ENCODE measurements at places on chromosomes 16 and 17.

- DNase-seq = no peak
Measured at GRCh38 chr16:55955845-55956244, 80.7 kb upstream of the CES5A start.

DNA sequence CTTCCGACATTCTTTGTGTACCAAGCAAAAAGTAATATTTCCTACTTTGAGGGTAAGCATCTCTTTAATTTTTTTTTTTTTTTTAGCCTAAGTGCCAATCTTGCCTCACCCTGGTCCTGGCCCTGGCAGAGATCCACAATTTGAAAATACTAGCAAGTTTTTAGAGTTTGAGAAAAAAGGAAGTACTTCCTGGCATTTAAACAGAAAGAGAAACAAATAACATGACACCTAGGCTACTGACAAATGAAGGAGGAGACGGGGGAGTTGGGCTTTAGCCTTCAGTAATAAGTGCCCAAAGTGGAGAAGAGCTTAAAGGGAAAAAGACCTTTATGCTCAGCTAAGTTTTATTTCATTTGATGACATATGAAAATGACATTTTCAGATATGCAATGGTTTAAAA is 92.8 kb downstream of the HS3ST3A1 start:
- DNase-seq = no peak

DNA sequence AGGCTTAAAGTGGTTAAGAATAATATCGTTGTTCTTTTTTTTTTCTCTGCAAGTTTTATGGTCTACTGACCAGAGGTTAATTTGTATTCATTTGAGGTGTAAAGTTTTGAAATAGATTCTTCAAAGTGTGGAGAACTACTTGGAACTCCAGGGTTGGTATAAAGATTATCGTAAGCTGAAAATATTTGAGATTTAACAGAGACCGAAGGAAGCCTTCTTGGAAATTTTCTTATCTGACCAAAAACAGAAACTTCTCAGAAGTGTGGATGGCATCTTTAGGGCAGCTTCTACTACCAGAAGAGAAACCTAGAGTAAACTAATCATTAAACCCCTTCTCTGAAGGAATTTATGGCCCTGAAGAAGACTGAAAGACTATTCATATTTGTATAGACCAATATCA is 206.8 kb upstream of the MON1B start:
- DNase-seq = no peak

- no peak for DNase-seq
Measured at GRCh38 chr17:56678249-56679114, 85.0 kb downstream of the NOG start.

DNA sequence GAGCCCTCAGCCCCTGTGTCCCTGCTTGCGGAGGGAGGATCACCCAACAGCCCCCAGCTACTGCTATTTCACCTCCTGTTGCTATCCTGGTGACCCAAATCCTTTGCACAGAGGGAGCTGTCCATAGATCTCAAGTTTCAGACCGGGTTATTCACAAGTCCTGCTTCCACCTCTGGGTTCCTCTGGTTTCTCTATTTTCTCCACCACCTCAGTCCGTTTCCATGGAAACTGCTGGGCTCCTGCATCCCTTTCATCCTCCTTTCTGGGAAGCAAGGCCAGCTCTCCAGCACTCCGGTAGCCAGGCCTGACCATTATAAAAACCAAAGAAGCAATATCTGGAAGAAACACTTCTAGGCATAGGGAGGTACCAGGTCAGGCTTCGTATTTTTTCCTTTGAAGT is 4.8 kb upstream of the CALB2 start:
- no peak for DNase-seq

GRCh38 chr16:27370318-27370717 is 31.7 kb upstream of the IL21R start:
- no peak for DNase-seq

DNA sequence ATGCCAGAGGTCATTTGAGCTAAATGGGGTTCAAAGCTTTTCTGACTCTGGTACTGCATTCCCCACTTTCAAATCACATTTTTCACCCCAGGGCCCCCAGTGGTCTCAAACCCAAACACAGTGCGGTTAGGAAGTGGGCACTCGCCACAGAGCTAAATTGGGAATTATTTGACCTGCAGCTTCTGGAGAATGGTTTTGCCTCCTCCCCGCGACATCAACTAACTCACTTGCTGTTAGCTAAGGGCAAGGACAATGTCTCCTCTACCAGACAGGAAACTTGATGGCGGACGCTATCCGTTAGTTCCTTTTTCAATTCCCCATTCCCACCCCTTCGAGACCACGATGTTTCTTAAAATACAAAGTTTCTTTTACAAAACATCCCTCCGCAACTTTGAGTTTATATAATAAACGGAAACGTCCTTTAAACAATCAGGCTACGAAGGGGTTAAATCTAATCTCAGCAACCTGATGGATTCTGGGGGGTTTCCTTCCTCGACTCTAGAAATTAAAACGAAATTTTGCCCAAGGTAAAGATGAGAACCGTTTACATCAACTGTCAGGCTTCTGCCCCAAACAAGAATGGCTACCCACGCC is 500 bp upstream of the KAT7 start:
- DNase-seq = no peak

- no peak for DNase-seq
Measured at GRCh38 chr16:2819179-2819938, 2.3 kb downstream of the PRSS21 start.

DNA sequence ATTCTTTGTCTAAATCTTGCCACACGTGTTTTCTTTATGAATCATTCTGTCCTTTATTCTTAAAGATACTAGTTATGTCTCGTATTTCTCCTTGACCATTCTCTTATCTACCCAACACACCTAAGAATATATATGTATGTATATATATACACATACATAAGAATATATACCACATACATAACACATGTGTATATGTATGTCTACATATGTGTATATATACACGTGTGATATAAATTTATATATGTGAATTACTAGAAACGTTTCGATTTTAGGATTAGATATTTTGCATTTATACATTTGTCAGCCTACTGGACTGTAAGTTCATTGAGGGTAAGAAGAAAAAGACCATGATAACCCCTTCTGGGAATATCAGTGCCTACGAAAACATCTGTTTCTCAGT is 388.6 kb downstream of the GRIN2A start:
- DNase-seq = no peak

DNA sequence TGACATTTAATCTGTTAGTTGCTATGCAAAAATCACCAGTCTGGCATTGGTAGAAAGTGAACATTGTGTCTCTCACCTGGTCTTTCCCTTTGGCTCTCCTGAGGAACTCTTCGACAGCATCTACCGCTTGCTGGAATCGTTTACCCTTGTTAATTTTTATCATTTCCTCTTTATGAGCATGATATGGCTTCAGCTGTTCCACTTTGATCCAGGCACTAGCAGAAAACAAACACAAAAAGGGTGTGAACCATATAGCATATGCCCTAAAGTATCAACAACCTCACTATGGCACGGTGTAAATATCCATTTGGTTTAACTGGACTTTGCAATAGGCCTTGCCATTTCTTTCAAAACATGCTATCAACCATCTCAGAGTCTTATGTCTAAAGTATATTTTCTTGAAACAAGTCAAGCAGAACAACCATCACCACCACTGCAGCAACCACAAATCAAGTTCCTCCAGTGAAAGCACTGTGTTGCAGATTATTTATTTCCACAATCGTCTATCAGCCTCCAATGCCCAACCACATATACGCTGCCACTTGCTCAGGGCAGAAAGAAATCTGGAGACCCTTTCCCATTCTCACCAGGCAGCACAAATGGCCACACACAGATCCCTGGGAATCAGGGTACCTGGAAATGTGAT is 14.3 kb downstream of the GLYR1 start:
- no peak for DNase-seq

GRCh38 chr16:85019659-85020245 is 7.8 kb upstream of the KIAA0513 start:
- DNase-seq = no peak

- no peak for DNase-seq
Measured at GRCh38 chr17:70882504-70882903, 713.2 kb downstream of the KCNJ2 start.

DNA sequence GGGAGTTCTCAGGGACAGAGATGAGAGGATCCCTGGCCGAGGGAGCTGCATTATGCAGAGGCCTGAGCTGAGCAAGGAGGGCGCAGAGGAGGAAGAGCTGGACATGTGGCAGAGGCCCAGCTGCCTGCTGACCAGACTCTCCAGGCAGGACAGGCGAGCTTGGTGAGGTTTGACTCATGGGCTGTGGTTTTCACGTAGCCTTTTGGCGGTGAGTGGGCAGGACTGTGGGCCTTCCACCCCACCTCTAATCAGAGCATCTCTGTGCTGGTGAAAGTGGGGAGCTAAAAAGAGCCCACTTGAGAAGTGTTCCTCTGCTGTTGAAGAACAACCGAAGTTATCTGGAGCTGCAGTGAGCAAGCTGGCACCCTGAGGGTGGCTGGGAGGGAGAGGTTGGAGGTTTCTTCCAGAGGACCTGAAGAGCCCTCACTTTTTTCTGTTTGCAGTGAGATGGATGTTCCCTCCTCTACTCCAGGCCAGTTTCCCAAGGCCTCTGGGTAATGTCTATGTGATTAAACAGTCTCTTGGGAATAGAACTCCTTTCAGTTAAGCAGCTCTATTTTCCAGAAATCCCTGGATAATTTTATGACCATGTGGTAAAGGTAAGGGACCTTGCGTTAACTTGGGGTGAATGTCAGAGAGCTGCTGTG is 11.9 kb downstream of the EPN2 start:
- peak; percentile 70 for DNase-seq

- peak; percentile 53 for DNase-seq
Measured at GRCh38 chr16:80174416-80174815, 366.4 kb upstream of the DYNLRB2 start.

- no peak for DNase-seq
Measured at GRCh38 chr16:10966129-10966528, 21.8 kb downstream of the CLEC16A start.

- DNase-seq = no peak
Measured at GRCh38 chr16:23428351-23428750, 24.6 kb downstream of the COG7 start.

- no peak for DNase-seq
Measured at GRCh38 chr16:67150047-67150832, 558 bp downstream of the B3GNT9 start.

DNA sequence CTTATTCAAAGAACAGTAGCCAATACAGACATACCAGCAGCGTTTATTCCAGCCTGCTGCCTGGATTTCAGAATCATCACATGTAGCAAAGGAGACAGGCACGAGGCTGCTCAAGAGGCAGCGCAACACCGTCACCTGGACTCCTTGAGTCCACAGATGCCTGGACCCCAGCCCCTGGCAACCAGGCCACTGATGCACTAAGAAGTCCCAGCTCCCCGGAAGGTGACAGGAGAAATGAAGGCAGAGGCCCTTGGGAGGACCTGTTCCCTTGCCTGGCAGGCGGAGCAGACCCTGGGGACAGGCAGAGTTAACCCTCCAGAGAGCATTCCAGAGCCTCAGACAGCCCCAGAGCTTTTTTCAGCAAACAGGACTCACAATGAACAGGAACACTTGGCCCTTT is 16.5 kb downstream of the SMIM5 start:
- DNase-seq = no peak

- no peak for DNase-seq
Measured at GRCh38 chr16:49419006-49419405, 45.4 kb downstream of the C16orf78 start.

GRCh38 chr17:48313096-48313755 is 116.8 kb downstream of the SKAP1 start:
- DNase-seq = no peak

GRCh38 chr16:7304279-7304678 is 28.4 kb upstream of the RBFOX1 start:
- no peak for DNase-seq

GRCh38 chr17:76492123-76492988 is 8.9 kb downstream of the RHBDF2 start:
- DNase-seq = no peak
